ENCODE measurements at places on chromosomes 13 and 19.

GRCh38 chr19:13234518-13234917 lies 84.3 kb downstream of the IER2 start:
- DNase-seq = peak; percentile 3

GRCh38 chr13:27110056-27110746 lies 61.4 kb downstream of the USP12 start:
- no peak for DNase-seq

DNA sequence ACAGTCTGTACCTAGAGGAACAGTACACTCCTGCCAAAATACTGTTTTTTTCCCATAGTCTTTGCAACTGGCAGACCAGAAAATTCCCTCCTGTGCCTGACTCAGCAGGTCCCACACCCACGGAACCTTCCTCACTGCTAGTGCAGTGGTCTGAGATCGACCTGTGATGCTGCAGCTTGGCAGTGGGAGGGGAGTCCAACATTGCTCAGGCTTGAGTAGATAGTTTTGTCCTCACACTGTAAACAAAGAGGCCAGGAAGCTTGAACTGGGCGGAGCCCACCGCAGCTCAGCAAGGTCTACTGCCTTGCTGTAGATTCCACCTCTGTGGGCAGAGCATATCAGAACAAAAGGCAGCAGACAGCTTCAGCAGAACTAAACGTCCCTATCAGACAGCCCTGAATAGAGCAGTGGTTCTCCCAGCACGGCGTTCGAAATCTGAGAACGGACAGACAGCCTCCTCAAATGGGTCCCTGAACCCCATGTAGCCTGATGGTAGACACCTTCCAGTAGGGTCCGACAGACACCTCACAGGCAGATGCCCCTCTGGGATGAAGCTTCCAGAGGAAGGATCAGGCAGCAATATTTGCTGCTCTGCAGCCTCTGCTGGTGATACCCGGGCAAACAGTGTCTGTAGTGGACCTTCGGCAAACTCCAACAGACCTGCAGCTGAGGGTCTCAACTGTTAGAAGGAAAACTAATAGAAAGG lies 92.7 kb downstream of the SUCLA2 start:
- no peak for DNase-seq

DNA sequence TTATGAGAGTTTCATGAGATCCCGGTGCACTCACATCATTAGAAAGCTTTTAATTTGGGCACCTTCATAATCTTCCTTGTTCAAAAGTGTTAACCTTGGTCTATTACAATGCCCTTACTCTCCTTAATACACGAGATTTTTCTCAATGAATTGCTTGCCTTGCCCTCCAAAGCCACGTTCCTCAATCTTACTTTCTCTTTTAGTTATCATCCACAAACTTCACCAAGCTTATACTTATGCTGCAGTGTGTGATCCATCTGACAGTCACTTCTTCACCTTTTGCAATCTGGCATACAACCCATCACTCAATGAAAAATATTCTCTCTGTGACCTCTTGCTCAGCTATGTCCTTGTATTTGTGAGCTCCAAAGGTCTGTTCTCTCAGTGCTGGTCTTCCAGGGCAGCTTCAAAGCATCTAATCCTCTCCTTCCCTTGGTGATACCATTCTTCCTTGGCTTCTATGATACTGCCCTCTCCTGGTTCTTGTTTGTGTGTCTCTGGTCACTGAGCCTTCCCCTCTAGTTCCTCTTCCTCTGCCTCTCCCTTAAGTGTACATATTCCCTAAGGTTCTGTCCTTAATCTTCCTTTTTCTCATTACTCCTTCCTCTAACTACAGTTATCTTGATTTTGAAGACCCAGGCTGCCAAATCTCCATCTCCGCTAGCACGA lies 202.2 kb upstream of the STARD13 start:
- DNase-seq = peak; percentile 51

DNA sequence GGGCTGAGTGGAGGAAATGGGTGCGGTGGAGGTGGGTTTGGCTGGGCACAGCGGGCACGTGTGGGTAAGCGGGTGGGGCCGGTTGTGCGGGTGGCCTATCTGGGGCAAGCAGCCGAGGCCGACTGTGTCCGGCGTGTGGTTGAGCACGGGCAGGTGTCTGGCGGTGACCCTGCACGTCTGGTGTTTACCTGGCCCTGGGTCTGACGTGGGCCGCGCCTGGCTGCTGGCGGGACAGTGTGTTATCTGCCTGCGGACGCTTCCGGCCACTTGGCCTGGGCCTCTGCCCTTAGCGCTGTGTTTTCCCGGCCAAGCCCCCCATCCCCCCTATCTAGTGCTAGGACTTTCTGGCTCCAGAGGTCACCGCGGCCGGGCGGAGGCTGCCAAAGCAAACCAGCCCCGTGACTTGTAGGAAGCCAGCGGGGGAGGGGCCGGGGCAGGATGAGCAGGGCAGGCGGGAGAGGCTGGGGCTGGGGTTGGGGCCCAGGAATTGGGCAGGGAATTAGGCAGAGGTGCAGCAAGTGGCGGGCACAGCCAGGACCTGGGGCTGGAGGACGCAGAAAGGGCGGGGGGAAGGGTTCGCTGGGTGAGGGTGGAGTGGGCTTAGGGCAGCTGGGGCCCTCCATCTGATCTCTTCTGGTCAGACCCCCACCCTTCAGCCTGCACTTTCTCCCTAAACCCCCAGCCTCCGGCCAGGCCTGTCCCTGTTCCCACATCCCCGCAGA lies 534 bp upstream of the HPN start:
- DNase-seq = no peak

DNA sequence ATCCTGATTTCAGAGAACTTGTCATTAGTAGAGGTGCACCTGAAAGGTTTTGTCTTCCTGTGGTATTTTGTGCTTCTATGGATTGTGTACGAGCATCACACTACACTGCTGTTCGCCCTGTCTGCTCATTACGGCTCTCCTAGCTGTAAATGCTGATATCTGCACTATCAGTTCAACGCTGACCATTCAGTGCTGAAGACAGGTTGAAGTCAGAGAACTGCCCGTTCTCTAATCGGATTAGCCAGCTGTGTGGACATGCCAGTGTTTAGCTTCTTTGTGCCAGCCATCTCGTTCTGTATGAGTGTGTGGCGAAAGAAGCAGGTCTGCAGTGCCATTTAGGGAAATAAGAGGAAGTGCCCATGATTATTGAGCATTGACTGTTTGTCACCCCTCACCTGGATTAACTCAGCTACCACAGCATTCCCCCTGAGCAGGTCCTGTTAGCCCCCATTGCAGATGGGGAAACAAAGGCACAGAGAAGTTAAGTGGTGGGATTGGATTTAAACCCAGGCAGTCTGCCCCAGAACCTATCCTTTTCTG lies 21.6 kb upstream of the C1QTNF9 start:
- DNase-seq = no peak

DNA sequence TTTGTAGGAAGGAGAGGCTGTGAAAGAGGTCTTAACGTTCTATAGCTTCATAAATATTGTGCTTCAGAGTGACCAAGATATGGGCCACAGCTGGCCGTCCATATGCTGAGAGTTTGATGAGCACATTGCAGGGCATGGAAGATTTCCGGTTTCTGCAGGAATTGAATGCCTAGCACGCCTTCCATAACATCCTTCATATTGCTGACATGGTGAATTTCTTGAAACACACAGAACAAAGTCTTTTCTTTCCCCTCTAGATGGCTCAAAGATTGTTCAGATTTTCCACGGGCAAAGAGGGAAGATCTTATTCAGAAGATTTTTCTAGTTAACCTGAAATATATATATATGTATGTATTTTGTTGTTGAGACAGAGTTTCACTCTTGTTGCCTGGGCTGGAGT lies 42.4 kb downstream of the ADGRE2 start:
- no peak for DNase-seq

GRCh38 chr19:24054044-24054935 lies 32.7 kb upstream of the ZNF254 start:
- DNase-seq = peak; percentile 93

DNA sequence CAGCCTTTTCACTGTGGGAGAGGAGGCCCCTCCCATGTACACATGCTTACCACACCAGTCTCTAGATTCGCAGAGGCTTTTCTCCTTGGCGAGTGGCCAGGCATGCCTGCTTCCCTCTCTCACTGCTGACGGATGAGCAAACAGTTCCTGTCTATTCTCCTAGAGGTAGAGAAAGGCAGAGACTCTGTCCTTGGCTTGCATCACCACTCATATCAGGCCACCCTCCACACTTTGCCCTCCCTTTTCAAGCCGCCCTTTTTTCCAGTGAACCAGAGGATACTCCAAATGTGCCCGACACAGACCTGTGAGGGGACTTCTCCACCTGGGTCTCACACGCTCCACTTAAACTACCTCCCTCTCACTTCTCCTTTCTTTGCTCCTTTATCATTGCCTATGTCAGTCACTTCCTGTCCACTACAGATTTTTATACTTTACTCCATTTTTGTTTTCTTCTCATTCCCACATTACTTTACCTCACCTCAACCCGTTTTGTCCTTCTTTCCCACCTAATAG lies 284.6 kb downstream of the DNAJC15 start:
- DNase-seq = peak; percentile 86

All from HFFc6 (cell line).